Midbrain (tissue), 1 donor: ENCODE measurements at places on chromosomes 5 and 9.

- DNase-seq = no peak
Observed at GRCh38 chr5:132134384-132134783, 60.8 kb downstream of the CSF2 start.

- DNase-seq = no peak
Observed at GRCh38 chr5:5156471-5157082, 16.4 kb downstream of the ADAMTS16 start.

- DNase-seq = no peak
Observed at GRCh38 chr9:99814359-99814758, 7.3 kb upstream of the NR4A3 start.

DNA sequence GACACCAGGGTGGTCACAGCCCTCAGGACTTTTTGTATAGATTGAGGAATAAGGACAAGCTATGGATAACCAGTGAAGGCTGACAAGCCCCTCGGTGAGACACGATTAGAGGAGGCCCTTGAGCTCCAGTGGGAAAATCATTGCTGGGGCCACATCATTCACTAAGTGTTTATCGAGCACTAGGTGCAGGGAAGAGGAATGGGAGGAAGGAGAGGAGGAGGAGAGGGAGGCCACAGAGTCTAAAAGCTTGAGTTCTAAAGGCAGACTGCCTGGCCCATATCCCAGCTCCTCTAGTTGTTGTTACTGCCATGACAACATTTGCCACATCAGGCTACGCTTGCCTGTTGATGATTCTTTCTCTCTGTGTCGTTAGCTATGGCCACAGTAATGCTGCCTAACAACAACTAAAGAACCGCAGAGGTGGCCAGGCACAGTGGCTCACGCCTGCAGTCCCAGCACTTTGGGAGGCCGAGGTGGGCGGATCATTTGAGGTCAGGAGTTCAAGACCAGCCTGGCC is 37.6 kb downstream of the NKX2-5 start:
- no peak for DNase-seq

GRCh38 chr9:113210815-113211214 is 10.3 kb downstream of the FKBP15 start:
- DNase-seq = peak; percentile 1

DNA sequence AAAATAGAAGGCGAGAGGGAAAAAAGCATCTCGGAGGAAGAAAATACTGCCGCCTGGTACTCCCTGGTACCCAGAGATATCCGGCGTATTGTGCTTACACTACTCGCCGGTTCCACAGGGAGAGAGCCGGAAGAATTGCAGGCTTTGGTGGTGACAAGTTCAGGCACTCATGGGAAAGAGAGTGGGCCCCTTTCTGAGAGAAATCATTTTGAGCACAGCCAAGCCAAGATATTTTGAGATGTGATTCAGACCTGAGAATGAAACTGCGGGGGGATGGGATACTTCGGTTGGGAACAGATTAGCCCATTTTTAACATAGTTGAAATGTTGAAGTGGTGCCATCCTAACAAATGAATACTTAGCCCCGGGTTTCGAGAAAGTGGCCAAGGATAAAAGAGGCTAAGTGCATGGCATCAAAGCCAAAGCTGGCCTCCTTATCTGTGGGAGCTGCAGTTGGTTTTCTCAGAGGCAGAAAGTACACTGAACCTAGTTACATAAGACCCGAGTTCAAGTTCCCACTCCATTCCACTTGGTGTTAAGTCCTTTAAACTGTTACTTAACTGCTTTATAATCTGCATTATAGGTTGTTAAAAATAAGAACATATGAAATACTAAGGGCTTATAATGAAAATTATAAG is 62.7 kb downstream of the SLC1A3 start:
- DNase-seq = no peak

- no peak for DNase-seq
Observed at GRCh38 chr5:53934151-53934820, 373.8 kb downstream of the NDUFS4 start.

DNA sequence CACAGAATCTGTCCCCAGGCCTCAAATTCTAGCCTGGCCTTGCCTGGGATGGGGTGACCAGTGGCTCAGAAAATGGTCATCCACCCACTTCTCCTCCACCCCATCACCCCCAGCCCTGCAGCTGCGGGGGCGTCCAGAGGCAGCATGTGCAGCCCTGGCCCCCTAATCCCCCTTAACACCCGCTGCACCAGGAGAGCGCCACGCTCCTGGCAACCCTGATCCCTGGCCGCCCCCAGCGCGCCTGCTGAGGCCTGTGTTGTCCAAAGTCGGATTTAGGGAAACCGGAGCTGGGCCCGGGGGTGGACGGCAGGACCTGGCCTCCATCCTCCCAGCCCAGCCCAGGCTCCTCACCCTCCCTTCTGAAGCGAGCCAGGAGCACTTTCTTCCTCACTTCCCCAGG is 22.0 kb downstream of the NR5A1 start:
- no peak for DNase-seq
